Breast epithelium (tissue), 4 donors: ENCODE measurements at places on chromosomes 4 and X. TPM values are rescaled to one million over a fixed set of nuclear protein-coding genes. Genes with fewer than 3 reads are reported as not detected.

DNA sequence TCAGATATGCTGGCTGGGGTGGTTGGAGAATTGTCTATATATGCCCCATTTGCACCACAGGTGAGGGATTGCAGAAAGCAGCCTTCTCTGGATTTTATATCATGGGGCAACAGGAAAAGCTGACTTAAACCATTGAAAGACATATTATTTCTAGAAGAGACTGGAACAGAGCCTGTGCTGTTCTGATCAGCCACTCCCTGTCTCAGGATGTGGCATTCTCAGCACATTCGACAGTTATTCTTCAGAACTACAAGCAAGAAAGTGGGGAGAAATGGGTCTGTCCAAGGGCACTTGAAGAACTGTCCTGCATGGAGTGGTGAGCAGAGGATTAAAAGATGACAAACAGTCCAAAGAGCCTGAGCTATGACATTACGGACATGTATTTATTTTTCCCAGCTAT is 67.8 kb upstream of the EPHA5 start:
- no peaks in the 10 kb centered on the region for H3K36me3 ChIP-seq
- no peaks in the 10 kb centered on the region for H3K27me3 ChIP-seq
- DNase-seq = no peak
- H3K4me3 ChIP-seq = no peak overlapping the region
- H3K27ac ChIP-seq = no peak overlapping the region
- H3K4me1 ChIP-seq = no peaks in the 10 kb centered on the region

DNA sequence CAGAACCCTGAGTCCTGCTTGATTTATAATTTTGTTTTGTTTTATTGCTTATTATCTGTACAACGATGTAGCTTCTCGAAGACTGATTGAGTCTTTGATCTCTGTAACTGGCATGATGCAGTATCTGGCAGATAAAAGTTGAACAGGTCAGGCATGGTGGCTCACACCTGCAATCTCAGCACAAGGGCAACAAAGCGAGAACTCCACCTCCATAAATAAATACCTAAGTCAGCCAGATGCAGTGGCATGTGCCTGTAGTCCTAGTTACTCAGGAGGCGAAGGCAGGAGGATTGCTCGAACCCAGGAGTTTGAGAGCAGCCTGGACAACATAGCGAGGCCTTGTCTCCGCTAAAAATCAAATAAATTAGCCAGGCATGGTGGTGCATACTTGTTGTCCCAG is 15.7 kb upstream of the WDR19 start:
- no peaks in the 10 kb centered on the region for H3K4me1 ChIP-seq
- H3K27me3 ChIP-seq = no peaks in the 10 kb centered on the region
- H3K4me3 ChIP-seq = no peak overlapping the region
- H3K27ac ChIP-seq = no peak overlapping the region
- H3K36me3 ChIP-seq = no peaks in the 10 kb centered on the region

DNA sequence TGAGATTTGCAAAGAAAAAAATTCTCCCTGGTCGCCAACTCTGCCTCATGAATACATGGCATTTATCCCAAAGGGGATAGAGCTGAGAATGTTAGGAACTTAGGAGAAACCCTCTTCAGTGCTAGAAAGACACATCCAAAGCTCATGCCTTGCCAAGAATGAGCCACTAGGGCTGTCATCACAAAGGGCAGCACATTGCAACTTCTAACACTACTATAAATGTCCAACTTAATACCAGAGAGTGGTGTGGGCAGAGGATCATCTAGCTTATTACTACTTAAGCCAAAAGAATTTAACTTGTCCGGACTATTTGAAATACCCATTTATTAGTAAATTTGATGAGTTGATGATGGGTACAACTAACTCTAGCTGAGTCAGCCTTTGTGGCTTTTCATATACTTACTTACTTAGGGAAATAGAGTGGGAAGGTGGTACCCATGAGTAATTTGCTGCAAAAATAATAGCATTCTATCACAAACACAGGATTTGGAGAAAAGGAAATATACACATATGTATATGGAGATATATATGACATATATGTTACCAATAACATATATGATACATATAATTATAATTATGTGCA is 66.3 kb upstream of the GAB1 start:
- DNase-seq = peak; percentile 29
- H3K27ac ChIP-seq = no peak overlapping the region
- H3K27me3 ChIP-seq = no peaks in the 10 kb centered on the region
- H3K36me3 ChIP-seq = no peaks in the 10 kb centered on the region
- H3K4me3 ChIP-seq = no peak overlapping the region

DNA sequence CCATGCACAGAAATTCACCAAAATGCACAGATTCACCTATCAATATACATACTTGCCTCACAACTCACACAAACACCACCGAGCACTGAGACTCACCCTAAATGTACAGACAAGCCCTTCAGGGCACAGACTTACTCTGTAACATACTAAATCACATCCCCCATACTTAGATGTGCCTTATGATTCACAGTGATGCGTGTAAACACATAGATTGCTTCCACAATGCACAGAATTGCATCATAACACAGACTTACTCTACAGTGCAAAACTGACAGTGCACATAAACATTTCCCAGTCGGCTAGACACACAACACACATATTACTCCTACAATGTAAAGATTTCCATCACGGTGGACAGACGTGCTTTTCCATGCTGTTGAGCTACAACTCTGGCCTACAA is 6.2 kb downstream of the LINC00632 start:
- H3K27me3 ChIP-seq = no peaks in the 10 kb centered on the region

DNA sequence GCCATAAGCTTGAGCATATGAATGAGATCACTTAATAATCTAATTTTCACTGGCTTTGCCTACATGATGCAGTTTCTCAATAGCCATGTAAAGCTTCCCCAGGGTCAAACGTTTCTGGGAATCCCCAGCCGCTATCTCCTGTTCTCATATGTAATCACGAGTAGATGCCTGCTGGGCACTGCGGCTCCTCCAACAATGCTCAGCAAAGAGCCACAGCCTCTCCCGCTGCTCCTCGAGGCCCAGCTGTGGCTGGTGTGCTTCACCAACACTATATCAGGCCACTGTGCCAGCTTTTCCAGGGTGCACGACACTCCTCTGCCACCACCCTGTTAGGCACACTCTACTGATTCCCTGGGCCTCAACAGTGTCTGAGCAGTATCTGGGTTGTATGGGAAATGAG is 78.3 kb upstream of the RASGEF1B start:
- H3K36me3 ChIP-seq = no peaks in the 10 kb centered on the region
- no peak for DNase-seq
- no peaks in the 10 kb centered on the region for H3K27me3 ChIP-seq
- H3K4me1 ChIP-seq = peaks cover 7% of the 10 kb centered on the region
- no peak overlapping the region for H3K4me3 ChIP-seq

- DNase-seq = peak; percentile 40
- no peaks in the 10 kb centered on the region for H3K4me1 ChIP-seq
Observed at GRCh38 chr4:617644-618641, 7.4 kb upstream of the PDE6B start.

DNA sequence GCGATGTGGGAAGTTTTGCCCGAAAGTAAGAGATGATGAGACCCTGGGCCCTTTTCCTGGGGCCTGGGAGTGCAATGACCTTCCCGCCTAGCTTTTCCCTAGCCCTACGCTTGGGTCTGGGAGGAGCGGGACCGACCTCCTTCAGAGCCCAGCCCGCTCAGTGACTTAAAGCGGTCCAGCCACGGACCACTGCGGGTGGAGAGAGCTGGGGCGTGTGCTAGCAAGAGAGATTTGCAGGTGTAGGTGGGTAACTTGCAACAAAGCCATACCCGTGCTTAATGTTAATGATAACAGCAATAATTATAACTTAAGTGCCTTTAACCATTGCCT is 503 bp upstream of the PDE5A start:
- peak overlapping the region; percentile 86 for H3K4me3 ChIP-seq
- H3K36me3 ChIP-seq = no peaks in the 10 kb centered on the region
- H3K4me1 ChIP-seq = no peaks in the 10 kb centered on the region
- H3K27me3 ChIP-seq = no peaks in the 10 kb centered on the region

GRCh38 chrX:115561605-115562479 is 868 bp downstream of the PLS3 start:
- peak overlapping the region; percentile 87 for H3K27ac ChIP-seq
- no peaks in the 10 kb centered on the region for H3K36me3 ChIP-seq
- H3K27me3 ChIP-seq = no peaks in the 10 kb centered on the region
- H3K4me3 ChIP-seq = peak overlapping the region; percentile 75
- DNase-seq = no peak

DNA sequence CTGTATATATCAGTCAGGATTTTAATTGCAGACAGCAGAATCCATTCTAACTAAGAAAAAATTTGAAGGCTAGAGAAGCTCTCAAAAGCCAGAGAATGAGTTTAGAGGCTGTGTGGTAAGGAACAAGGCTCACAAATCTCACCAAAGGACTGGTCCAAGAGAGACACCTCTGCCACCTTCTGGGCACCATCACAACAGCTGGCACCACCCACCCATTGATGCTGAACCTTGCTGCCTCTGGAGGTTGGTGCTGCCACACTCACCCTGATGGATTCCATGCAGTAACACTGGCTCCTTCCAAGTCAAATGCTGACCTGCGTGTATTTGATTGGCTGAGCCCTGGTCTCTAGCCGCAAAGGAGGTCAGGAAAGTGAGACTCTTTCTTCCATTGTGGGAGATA is 100.8 kb downstream of the BEND2 start:
- H3K4me3 ChIP-seq = no peak overlapping the region
- peaks cover 31% of the 10 kb centered on the region for H3K27me3 ChIP-seq
- DNase-seq = no peak
- no peak overlapping the region for H3K27ac ChIP-seq
- no peaks in the 10 kb centered on the region for H3K4me1 ChIP-seq

DNA sequence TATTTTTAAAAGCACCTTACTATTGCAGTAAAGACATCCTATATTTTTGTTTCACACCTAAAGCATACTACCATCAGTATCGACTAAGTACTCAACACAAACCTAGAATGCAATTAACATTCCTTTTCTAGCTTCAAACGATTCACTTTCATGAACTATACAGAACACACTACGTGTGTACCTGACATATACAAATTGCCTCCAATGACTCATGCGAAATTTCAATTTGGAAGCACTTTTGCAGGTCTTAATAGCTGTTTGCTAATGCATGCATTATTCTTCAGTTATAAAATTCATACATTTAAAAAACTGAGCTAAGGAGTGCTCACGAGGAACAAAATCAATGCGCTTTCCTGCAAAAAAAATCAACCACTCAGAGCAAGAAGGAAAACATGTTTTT is 19.7 kb upstream of the GPM6B start:
- no peak overlapping the region for H3K27ac ChIP-seq
- H3K4me1 ChIP-seq = no peaks in the 10 kb centered on the region
- no peak for DNase-seq
- no peaks in the 10 kb centered on the region for H3K27me3 ChIP-seq
- H3K36me3 ChIP-seq = no peaks in the 10 kb centered on the region
- H3K4me3 ChIP-seq = no peak overlapping the region

DNA sequence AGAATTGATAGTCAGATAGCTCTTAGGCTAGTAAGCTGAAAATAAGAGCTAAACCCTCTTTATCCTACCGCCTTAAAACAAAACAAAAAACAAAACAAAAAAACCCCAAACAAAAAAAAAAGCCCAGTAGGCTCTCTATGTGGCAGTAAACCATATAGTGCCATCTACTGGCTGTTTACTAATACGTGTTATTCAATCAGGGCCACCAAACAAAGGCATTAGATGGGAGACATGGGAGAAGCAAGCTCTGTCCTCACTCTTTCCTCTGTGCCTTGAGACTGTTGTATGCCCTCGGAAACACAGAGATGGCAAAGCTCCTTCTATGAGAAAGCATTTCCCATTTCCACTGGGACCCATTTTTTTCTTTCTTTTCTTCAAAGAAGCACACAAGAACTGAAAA is 148.8 kb upstream of the MID1 start:
- H3K36me3 ChIP-seq = no peaks in the 10 kb centered on the region
- H3K4me1 ChIP-seq = no peaks in the 10 kb centered on the region
- no peak overlapping the region for H3K27ac ChIP-seq
- DNase-seq = no peak
- H3K27me3 ChIP-seq = no peaks in the 10 kb centered on the region

- H3K36me3 ChIP-seq = no peaks in the 10 kb centered on the region
- DNase-seq = no peak
- no peak overlapping the region for H3K27ac ChIP-seq
- no peaks in the 10 kb centered on the region for H3K4me1 ChIP-seq
- H3K4me3 ChIP-seq = no peak overlapping the region
- H3K27me3 ChIP-seq = no peaks in the 10 kb centered on the region
Observed at GRCh38 chr4:153603258-153603657, 80.8 kb upstream of the TLR2 start.

DNA sequence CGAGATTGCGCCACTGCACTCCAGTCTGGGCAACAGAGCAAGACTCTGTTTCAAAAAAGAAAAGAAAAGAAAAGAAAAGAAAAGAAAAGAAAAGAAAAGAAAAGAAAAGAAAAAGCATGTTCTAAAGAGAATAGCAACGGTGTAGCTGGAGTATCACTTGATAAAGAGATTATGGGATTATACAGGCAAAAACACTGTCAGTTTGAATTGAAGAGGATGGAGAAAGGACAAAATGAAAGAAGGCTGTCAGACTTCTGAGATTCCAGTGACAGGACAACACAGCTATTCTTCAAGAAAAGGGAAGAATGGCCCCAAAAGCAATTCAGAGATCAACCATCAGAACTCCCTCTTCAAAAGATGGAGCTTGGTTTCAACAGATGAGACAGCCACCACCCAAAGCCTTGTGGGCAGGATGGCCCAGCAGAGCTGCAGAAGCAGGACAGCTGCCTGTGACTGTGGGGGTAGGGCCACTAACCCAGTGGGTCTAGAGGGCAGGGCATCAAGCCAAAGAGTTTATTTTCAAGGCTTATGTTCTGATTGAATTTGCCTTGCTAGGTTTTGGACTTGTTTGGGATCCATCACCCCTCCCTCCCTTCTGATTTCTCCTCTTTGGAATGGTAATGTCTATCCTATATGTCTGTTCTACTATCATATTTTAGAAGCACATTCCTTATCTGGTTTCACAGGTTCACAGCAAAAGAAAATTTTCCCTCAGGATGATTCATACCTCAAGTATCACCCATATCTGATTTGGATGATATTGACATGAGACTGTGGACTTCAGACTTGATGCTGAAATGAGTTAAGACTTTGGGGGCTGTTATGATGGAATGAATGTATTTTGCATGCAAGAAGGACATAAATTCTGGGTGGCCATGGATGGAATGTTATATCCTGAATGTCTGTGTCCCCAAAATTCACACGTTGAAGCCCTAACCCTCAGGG is 17.5 kb downstream of the RFC1 start:
- H3K4me1 ChIP-seq = no peaks in the 10 kb centered on the region
- no peak for DNase-seq
- no peaks in the 10 kb centered on the region for H3K36me3 ChIP-seq
- no peaks in the 10 kb centered on the region for H3K27me3 ChIP-seq
- H3K4me3 ChIP-seq = no peak overlapping the region

- no peak for DNase-seq
- H3K4me1 ChIP-seq = no peaks in the 10 kb centered on the region
- no peak overlapping the region for H3K27ac ChIP-seq
- no peaks in the 10 kb centered on the region for H3K27me3 ChIP-seq
Observed at GRCh38 chr4:150960818-150961217, 54.3 kb downstream of the LRBA start.

GRCh38 chr4:2831611-2832308 is 11.9 kb upstream of the ADD1 start:
- no peaks in the 10 kb centered on the region for H3K4me1 ChIP-seq
- H3K27me3 ChIP-seq = no peaks in the 10 kb centered on the region
- no peak overlapping the region for H3K27ac ChIP-seq
- peak; percentile 47 for DNase-seq
- peaks cover 10% of the 10 kb centered on the region for H3K36me3 ChIP-seq
- no peak overlapping the region for H3K4me3 ChIP-seq

The NR3C2 gene
- total RNA-seq = 39.5 TPM

The TEX13B gene
- not detected for total RNA-seq

The UBA1 gene
- 141 TPM for total RNA-seq

The GRID2 gene
- total RNA-seq = under 0.01 TPM

The LRP2BP gene
- 0.96 TPM for total RNA-seq
